ENCODE measurements at places on chromosomes 13 and 19.

- no peak for DNase-seq
Observed at GRCh38 chr13:63409791-63410351, 1994.2 kb upstream of the PCDH20 start.

GRCh38 chr13:31433207-31433606 lies 233.4 kb downstream of the B3GLCT start:
- DNase-seq, result no peak

GRCh38 chr19:47376589-47377144 lies 27.6 kb downstream of the DHX34 start:
- DNase-seq, result no peak

GRCh38 chr19:30449673-30450072 lies 77.5 kb downstream of the ZNF536 start:
- DNase-seq, result no peak

Data from stimulated activated CD8-positive, alpha-beta memory T cell treated with anti-CD3 and anti-CD28 coated beads, Interleukin-7, amount 100 ng/mL, for 4 hours (primary cell).